ENCODE measurements at places on chromosomes 3 and 15. TPM values are rescaled to one million over a fixed set of nuclear protein-coding genes. Genes with fewer than 3 reads are reported as not detected.

SLC2A2 gene
- polyA plus RNA-seq: not detected

HHLA2 gene
- polyA plus RNA-seq: not detected

DBR1 gene
- polyA plus RNA-seq: 9.6 TPM

SPTSSB gene
- polyA plus RNA-seq: 1.6 TPM

ITIH1 gene
- polyA plus RNA-seq: 0.13 TPM

TSEN2 gene
- 14.4 TPM for polyA plus RNA-seq

FBXL2 gene
- polyA plus RNA-seq: 8.0 TPM
